ENCODE measurements at places on chromosomes 1 and 21. TPM values are rescaled to one million over a fixed set of nuclear protein-coding genes. Genes with fewer than 3 reads are reported as not detected.

BTBD8 gene
- polyA plus RNA-seq = 3.2 TPM

GRCh38 chr1:58979677-58980076 is 195.8 kb upstream of the JUN start:
- DNase-seq = no peak

DNA sequence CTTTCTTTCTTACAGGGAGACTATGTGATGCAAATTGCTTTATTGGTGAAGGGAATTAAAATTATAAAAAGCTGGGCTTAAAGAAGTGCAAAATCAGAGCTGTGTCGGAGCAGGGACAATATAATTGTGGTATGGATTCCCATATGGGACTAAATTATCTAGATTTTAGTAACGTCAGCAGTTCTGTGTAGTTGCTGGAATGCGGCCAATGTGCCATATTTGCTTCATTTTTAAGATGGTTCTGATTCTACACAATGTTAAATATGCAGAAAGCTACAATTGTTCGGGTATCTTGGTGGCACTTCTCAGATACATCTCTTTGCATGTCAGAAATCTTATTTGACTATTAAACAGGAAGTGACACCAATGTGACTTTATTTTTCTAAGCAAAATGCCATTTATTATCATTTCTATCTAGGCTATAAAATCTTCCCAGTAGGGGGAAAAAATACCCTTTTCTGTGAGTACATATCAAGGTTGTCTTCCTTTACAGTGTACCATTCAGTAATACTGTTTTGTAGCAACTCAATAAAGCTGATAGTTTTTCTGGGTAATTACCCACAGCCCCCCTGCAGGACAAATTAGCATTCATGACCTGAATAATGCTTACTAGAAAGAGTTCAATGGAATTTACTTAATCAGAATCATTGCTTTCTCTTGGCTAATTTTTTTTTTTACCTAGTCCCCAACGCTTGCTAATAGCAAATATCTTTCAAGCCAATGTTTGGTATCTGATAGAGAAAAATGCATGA is 288.3 kb upstream of the ADGRL2 start:
- no peak for DNase-seq

PFDN2 gene
- 75.6 TPM for polyA plus RNA-seq

DNA sequence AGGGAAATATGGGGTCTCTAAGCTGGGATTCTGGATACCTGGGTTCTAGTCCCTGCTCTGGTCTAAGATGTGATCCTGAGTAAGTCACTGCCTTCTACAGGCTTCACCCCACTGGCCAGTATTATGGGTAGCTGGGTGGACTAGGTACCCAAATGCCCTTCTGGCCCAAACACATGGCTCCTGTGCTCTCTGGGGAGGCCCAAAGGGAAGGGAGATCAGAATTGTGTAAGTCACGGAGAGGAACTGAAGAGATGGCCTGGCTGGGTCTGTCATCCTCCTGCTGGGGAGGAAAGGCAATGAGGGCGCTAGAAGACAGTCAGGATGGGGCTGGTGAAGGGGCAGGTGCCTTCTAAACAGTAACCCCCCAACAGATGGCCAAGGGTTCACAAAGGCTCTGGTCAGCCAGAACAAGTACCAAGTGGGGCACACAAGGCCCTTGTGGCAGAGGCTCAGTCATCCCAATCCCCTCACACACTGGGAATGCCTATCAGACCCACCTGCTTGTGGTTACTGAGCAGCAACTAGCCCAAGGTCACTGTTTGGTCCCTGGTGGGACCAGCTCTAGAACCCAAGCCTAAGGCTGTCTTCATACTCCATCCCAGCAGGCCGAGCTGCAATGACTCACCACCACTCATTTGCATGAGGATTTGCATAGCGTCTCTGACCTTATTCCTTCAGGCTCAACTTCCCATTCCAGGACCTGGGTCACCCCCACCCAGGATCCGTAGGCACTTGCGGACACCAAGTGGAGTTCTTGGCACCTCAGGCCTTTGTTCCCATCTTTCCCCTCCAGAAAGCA is 9.2 kb downstream of the MEF2D start:
- DNase-seq = no peak

DNA sequence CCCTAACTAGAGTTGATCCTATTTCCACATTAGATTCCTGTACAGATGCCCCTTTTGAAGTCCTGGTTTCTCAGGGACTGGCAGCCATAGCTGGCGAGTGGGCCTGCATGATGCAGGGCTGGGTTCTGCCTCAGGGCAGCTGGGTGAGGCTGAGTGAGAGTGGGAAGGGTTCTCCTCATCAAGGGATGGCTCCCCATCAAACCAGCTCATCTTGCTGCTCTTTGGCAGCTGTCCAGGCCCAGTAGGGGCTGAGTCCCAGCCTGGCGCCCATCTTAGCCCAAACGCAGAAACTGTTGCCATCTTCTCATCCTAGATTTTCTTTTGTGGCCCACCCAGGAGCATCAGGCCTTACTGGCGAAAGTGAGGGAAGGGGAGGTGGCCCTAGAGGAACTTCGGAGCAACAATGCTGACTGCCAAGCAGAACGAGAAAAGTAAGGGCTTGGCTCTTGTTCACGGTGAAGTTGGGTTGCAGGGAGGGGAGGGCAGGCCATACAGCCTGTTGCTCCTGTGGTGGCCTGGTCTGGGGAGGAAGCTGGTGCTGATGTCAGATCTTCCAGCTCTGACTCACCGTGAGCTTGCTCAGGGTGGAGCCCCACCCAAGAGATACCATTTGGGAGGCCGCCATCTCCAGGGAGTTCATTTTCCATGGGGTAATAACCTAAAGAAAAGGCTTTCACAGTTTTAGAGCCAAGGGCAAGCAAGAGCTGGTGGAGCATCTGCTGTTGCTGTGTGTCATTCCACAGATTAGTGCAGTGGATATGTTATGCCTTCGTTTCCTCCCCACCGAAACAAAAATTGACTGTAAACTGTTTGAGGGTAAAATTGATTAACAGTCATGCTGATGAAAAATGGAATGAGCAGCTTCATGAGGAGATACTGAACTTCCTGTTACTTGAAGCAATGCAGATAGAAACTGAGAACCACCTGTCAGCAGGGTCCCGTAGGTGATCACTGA is 34.7 kb downstream of the TUFT1 start:
- no peak for DNase-seq

- DNase-seq = no peak
Observed at GRCh38 chr1:162422662-162423375, 10.9 kb upstream of the SH2D1B start.

GRCh38 chr1:116763787-116764465 is 9.7 kb downstream of the CD2 start:
- DNase-seq = no peak

PDC gene
- polyA plus RNA-seq = 0.27 TPM

DNA sequence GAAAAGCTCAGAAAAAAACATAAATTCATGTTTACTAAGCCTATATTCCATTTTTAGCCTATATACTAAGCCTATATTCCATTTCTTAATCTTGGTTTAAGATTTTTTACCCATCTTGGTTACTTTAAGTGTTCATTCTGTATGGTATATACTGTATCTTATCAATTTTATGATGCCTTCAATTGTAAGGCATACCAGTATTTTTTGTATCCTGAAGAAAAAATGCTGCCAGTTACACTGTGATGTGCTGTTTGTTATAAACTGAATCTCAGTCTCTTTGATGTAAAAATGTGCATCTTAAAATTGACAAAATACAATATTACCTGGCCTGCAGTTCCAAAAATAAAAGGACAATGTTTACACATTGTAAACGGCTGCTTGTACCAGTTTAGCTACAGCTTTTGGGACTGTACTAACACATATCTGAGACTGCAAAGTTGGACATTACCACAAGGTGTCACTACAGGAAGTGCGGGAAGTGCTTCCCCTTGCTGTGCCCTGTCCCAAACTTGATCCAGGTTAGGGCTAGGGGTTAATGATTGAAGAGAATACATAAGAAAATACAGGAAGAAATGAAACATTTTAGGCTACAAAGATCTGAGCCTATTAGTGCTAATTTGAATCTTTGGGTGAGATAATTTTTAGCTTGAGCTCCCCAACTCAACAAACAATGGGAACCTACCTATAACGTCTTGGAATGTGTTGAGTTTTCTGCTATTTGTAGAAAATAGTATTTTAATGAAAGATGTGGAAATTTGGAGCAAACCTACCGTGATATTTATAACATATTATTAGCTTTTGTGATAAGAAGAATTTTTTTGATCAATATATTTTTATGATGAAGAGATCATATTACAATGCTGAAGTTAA is 108.9 kb downstream of the LBR start:
- peak; percentile 14 for DNase-seq

DNA sequence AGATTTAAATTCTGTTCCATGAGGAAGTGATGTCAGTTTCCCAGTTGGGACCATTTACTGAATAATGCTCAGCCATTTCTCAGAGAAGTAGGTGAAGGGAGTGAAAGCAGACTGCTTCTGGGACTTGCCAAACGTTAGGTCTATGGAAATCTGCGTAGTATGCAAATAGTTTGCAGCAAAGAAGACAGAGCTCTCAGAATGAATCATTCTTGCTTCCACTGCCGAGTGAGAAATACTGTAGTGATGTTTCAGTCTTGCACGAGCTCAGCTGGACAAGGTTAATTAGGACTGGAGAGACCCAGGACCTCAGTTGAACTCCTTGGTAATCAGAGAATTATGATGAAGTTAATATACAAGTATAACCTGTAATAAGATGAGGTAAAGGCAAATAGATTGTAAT is 317.7 kb upstream of the DAB1 start:
- DNase-seq = no peak

DNA sequence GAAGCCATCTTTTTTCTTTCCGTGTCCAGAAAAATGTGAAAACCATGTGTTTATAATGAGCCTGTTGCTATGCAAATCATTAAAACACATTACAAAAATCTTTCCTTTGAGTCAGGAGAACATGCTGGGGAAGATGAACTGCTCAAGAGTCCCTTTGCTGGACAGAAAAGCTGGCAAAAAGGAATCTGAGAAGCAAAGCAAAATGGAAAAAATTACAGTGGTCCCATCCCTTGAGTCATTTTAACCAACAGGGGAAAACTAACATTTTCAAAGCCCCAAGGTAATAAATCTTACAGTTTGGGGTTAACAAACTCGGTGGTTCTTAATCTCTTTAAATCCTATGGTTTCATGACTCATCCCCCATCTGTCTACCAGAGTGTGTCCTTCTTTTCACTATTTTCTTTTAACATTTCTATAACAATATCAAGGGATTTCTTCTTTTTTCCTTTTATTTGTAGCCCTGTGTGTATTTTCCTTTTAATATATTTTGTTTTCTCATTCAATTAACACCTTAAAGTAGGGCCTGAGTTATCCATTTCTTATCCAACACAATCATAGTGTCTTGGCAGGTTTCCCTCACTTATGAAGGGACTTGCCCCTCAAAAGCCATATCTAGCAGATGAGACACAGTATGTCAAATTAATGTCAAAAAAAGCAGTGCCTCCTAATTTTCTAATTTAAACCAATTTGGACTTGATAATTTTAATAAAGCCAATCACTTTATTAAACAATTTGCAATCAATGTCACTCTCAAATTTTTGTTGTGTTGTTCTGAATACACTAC is 105.4 kb downstream of the PTPN14 start:
- DNase-seq = no peak

TDRD10 gene
- 2.3 TPM for polyA plus RNA-seq

ZNF648 gene
- 0.39 TPM for polyA plus RNA-seq

DNA sequence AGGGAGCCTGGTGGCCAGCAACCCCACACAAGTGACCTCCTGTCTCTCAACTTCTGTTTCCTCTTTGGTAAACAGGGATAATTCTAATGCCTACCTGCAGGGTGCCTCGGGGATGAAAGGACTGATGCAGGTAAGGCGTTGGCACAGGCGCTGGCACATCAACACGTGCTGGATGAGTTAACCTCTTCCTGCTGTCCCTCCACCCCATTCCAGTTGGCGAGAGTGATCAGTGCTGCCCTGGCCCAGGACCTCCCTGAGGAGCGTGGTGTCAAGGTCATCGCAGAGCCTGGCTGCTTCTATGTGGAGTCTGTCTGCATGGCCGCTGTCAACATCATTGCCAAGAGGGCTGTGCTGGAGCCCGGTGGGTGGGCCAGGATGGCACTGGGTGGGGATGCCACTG is 69.1 kb upstream of the TINAGL1 start:
- no peak for DNase-seq

RBM11 gene
- 4.5 TPM for polyA plus RNA-seq

DNA sequence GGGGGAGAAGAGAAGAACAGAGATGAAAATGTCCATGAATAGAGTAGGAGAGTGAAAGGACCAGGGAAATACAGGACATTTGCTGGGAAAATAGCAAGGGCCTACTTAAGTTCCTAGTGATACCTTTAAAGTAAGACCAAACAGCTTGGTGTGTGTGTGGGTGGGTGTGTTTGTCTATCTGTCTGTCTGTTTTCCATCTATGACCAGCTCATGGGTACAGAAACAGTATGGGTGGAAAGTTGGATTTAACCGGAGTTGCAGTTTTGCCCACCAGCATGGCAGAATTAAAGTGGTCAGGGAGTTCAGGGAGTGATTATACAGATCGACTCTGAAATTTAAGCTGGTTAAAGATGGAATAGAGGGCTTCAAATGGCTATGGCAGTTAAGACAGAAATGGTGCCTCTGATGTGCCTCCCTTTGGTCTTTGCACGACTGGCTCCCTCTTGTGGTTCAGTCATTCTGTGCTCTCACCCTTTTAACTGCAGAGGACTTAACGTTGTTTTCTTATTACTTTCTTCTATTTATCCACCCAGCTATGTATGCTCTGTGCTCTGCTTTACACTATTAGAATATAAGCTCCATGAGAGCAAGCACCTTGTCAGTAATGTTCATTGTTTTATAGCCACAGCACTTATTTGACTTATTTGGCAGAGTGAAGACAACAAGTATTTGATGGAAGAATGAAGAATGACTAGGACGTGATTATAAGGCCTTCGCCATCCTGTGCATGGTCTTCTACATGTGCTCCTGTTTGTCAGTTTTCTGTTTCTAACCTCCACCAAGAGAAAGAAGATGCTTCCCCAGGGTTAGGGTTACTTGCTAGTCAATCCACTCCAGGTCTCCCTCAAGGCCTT is 72.7 kb upstream of the AK4 start:
- peak; percentile 5 for DNase-seq

GRCh38 chr21:31927689-31928353 is 55.0 kb downstream of the HUNK start:
- DNase-seq = no peak

STXBP3 gene
- polyA plus RNA-seq = 82.9 TPM

- DNase-seq = no peak
Observed at GRCh38 chr1:16478091-16478490, 36.0 kb downstream of the RNU1-1 start.

IGFN1 gene
- polyA plus RNA-seq = 0.92 TPM

DNA sequence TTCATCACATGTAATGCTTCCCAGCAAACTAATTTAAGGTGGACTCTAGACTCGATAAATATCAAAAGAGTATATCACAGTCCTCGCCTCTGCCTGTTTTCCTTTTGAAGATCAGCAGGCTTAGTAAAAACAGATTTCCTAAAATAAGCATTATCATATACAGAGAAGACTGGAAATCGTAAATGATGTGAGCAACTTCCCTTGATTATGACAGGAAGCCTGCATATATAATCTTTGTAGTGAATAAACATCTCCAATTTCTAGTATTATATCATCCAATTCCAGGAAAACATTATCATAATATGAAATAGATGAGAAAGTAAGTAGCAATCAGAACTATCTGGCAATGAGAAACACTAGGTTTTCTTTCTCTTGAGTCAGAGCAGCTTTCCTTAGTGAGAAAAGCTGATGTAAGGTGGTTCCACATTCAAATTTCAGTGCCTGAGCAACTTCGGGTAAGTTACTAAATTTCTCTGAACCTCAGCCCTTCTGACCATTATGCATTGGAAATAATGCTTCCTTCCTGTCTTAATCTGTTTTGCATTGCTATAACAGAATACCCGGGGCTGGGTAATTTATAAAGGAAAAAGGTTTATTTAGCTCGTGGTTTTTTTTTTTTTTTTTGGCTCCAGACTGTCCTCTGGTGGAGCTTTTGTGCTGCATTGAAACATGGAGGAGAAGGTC is 12.6 kb upstream of the POU2F1 start:
- no peak for DNase-seq

SPRR1B gene
- polyA plus RNA-seq = not detected

Data from left renal pelvis (tissue), 4 donors.